ENCODE measurements at places on chromosomes 6 and 20.

DNA sequence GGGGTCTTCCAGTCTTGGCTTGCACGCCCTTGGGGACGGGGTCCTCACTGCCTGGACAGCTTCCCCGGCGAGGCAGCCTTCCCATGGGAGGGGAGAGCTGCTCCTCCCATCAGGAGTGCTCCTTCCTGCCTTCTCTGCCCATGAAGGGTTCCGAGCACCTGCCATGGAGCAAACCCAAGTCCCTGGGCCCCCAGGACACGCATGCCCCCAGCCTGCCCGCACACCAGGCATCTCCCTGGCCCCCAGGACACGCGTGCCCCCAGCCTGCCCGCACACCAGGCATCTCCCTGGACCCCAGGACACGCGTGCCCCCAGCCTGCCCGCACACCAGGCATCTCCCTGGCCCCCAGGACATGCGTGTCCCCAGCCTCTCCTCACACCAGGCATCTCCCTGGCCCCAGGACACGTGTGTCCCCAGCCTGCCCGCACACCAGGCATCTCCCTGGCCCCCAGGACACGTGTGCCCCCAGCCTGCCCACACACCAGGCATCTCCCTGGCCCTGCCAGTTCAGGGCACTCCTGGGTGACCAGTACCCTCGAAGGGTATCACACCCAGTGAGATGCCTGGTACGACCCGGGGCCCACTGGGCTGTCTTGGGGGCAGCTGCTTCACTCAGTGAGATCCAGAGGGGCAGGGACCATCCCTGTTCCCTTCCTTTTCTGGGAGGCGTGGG is 21.7 kb downstream of the COL20A1 start:
- no peak for DNase-seq

- DNase-seq, result no peak
Observed at GRCh38 chr6:39706819-39707335, 18.3 kb downstream of the KIF6 start.

GRCh38 chr6:41917528-41917927 is 3.4 kb downstream of the MED20 start:
- DNase-seq, result peak; percentile 88

DNA sequence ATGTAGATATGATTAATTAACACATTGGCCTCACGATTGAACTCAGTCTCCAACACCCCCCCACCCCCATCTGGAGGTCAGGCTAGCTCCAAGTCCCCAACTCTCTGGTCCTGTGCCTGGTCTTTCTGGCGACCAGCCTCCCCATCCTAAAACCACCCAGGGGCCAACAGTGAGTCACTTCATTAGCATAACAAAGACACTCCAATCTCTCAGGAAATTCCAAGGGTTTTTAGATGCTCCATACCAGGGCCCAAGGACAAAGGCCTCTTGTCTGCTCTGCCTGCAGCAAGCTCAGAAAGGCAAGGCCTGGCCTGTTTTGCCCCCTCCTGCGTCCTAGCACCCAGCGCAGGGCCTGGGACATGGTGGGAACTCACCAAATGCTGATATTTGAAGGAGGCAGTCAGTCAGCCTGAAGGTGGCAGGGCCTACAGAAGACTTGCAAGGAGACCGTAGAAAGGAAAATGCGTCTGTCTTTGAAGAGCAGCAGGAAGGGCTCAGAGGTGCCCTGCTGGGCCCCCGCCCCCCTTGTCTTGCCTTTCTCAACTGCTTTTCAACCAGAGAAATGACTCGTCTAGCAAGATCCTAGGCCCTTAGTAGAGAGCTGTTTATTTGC is 184.7 kb downstream of the CDH4 start:
- peak; percentile 2 for DNase-seq

DNA sequence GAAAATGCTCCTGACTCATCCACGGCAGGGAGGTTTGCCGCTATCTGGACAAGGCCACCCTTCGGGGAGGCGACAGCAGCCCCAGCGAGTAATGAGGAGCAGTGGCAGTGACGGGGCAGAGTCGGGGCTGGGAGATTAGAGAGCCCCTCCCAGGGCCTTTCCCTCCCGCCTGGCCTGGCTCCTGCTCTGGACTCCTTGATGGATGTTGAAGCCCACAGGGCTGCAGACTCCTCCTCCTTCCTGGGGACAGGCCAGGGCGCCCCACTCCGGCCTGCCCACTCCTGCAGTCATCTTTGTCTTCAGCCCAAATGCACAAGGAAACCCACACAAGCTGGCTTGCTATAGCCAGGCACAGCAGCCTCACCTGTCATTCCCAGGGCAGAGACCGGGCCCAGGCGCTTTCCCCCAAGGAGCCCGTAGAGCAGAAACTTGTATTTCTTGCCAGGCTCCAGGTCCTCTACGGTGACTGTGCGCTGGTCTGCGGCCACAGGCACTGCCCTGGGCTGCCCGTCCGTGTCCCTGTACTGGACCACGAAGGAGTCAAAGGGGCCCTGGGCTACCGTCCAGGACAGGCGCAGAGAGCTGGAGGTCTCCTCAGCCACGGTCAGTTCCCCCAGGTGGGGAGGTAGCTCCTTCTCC is 7.7 kb downstream of the CYP21A2 start:
- no peak for DNase-seq

DNA sequence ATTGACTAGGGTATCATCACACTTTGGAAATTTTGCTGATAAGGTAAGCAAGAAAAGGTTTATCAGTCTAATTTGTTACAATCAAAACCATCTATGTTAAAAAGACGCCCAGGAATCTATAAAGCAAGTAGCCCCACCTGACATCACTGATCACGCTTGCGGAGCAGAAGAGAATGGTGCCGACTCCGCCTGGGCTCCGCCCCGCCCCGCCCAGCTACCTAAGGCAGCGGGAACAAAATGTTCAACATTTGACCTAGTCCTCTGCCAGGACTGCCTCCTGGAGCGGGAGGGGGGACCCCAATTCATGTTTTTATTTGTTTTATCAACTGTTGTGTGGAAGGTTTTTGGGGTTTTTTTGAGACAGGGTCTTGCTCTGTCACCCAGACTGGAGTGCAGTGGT is 520.5 kb downstream of the PREX1 start:
- no peak for DNase-seq

DNA sequence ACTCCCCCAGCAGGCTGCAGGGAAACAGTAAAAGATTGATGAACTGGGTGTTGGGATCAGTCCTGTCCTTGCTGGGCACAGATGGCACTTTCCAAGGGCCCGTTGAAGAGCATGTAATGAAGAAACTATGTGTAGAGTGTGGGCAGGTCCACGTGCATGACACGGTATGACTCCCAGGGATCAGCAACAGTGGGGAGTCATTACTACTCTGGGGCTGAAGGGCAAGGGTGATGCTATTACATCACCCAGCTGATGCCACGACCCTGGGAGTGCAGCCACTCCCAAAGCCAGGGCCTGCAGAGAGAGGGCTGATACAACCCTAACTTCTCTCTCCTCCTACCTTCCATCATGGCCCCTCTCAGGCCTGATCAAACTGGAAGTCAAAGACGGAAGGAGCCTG is 20.1 kb downstream of the KCNK17 start:
- no peak for DNase-seq

DNA sequence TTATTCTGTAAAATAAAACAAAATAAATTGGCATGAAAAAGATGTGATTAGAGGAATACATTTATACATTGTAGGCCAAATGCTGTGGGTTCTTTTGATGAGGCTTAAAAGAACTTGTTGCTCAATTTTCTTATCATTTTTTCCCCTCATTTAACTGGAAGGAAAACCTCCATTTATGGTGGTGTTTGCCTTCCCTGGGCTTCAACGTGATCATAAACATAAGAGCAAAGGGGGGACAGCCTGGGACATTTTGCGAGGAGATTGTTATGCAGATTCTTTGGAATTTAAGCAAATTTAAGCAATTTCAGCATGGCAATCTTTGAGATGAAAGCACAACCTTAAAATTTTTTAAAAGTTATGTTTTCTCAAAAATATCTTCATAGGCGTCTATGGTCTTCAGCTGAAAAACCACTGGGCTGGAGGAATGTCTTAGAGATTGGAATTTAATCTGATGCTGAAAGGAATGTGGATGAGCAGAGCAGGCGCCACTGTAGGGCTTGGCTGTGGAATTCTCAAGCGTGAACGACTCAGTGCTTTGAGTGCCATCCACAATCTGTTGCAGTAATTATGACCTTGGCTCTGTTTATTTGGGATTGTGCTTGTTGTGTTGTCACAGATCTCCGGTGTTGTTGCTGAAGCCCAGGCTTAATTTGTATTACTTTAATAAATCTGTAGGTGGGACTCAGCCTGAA is 149.4 kb upstream of the MLIP start:
- peak; percentile 17 for DNase-seq

- DNase-seq, result no peak
Observed at GRCh38 chr6:100899202-100899601, 18.1 kb upstream of the ASCC3 start.

DNA sequence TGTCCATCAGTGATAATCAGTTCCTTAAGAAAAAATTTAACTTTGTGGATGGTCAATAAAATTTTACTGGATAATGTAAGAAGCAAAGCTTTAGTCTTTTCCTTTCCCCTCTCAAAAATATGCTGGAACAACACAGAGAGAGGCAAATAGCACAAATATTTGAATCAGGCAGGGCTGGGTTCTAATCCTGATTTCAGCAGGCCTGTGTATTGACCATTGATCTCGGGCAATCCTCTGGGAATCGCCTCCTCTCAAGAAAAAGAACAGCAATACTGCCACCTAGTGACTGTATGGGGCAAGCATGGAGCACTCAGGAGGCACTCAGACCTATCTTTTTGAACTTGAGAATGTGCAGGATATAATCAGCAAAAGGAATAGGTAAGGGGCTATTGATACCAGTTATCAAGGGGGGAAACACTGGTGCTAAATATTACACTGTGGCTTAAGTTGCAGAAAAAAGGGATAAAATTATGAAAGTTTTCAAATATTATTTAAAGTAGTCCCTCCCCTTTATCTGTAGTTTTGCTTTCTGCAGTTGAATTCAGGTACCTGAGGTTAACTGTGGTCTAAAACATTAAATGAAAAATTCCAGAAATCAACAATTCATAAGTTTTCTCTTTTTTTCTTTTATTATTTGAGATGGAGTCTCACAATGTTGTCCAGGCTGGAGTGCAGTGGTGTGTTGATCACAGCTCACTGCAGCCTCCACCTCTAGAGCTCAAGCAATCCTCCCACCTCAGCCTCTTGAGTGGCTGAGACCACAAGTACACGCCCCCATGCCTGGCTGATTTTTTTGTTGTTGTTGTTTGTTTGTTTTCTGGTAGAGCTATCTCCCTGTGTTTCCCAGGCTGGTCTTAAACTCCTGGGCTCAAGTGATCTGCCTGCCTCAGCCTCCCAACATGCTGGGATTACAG is 91.8 kb upstream of the NHSL1 start:
- DNase-seq, result peak; percentile 65

- peak; percentile 51 for DNase-seq
Observed at GRCh38 chr6:166620478-166621113, 6.5 kb downstream of the RPS6KA2 start.

- DNase-seq, result no peak
Observed at GRCh38 chr20:48999890-49000870, 45.9 kb upstream of the CSE1L start.

- DNase-seq, result no peak
Observed at GRCh38 chr6:150176152-150176551, 33.3 kb downstream of the PPP1R14C start.

DNA sequence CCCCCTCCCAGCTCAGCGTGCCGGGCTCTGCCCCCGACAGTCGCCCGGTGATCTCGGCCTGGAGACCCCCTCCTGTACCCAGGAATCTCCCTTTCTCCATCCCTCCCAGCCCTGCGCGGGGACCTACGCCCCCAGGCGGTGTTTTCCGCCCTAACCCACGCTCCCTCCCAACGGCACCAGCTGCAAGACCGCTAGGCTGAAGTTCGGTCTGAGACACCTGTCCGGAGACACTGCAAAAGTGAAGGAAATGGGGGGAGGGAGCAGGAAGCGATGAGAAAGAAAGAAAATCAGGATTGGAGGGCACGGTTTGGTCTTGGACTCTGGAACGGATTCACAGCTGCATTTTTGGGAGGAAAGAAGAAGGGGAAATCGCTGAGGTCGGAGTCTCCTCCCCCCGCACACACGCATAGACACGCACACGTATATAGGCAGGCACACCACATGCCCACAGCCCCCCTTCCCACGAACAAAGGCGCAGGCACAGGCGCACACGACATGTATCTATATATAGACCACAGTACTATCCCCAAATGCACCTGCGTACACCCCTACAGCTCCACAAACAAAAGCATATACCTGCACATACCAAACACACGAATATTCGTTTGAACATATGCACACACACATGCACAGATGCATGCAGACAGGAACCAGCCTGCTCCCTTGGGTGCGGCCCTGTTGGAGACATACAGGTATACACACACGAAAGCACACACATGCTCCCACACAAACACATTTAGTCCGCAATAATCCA is 1.0 kb downstream of the SLC32A1 start:
- no peak for DNase-seq

DNA sequence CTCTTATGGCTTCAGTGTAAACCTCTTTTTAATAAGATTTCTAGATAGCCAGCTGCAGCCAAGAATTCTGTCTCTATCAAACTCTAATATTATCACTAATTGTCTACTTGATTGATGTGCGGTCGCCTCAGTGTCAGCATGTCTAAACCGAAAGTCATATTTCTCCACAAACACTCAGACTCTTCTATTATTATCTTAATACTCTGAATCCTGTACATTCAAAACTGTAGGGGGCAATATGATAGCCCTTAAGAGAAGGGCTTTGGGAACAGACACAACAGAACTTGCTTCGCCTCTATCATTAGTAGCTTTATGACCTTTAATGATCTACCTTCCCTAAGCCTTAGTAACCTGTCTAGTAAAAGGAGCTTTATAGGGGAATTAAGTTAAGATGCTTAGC is 379.7 kb upstream of the PTCHD4 start:
- no peak for DNase-seq

All from fibroblast of villous mesenchyme (primary cell).